Renal pelvis (tissue), 12 donors: ENCODE measurements at places on chromosomes 7 and 10.

DNA sequence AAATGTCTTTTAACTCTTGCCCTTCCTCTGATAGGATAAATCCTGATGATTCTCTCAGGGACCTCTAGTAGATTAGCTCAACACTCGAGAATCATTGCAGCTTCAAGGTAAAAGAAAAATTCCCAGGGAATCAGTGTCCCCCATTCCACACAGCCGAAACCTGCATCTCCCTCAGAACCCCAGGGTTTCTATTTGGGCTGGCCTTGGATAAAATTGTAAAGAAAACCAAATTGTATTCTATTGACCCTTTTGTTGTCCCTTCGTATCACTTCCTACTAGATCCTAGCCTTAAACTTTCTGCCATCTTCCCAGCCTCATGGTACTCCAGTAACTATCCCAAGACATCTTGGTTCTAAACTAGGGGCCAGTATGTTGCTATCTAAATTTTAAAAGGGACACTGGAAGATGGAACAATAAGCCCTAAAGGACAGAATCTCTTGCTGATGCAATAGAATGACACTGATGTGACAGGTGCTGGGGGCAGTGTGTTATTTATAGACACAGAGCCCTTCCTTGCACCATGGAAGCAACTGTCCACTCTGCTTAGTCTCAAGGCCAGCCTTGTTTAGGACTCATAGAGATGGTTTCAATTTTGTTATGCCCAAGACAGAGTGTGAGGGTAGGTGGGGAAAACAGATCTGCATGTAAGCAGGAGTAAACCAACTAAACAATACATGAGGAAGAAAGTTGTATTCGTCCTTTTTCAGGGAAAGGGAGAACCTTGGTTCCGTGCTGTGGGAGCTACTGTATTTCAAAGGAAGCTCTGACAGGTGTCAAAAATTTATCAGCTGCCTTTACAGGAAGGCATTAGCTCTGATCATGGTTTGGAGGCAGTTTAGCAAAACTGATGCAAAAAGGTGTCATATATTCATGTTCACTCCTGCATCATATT lies 7.6 kb downstream of the ASB15 start:
- no peak for DNase-seq

DNA sequence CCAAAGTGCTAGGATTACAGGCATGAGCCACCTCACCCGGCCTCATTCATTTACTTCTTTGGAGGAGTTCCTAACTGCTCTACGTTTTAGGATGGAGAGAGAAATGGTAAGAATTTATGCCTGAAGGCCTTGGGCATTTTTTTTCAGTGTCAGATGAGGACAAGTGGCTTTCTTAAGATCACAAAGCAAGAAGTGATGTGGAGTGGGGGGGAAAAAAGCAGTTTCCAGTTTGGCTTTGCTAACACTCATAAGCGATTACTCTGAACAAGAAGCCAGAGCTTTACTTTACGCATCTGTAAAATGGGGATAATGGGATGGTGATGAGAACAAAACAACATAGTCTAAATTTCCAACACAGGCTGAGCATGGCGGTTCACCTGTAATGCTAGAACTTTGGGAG lies 2.6 kb upstream of the PPIA start:
- no peak for DNase-seq

GRCh38 chr7:94832051-94832450 lies 75.3 kb upstream of the PPP1R9A start:
- no peak for DNase-seq

DNA sequence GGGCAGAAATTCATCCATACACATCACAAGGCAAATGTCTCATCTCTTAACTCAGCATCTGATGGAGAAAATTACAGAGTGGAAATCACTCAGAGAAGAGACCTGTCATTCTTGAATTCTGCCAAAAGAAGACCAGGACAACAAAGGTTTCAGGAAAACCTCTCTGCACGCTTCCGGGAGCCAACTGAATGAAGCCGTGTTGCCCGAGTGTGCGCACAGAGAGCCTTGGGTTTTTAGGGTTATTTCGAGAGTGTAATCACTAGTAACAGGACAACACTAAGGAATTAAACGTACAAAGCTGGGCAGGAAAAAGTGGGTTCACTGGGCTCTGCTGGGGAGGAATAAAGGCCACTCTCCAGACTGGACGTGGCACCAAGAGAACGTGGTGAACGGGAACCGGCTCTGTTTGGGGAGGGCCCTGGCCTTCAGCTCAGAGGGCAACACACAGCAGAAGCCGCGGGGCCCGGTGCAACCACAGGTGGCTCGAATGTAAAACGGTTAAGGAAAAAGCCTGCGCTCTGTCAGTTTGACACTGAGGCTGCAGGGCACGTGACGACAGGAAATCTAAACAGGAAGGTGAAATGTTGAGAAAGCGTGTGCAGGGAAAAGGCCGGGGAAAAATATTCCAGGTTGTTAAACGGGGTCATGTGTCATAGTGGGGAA lies 331.5 kb downstream of the DNAJB6 start:
- no peak for DNase-seq

DNA sequence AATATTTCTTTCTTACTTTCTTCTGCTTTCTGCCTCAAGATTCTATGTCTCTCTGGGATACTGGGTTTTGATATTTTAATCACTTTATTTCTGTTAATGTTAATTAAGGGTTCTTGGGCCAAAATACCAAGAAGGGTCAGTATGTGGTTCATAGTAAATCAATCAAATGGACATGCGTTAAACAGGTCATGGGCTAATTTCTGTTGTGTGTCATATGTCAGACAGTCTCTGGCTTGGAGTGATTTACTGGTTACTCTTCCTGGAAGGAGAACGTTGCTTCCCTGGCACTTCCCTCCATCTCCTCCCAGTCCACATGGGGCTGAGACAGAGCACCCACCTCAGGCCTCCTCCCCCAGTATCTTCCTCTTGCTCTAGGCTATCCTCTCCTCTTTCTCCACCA lies 489.1 kb downstream of the SUGCT start:
- no peak for DNase-seq

GRCh38 chr7:148912758-148913541 lies 28.9 kb upstream of the EZH2 start:
- no peak for DNase-seq
